ENCODE measurements at places on chromosomes 11 and 22. TPM values are rescaled to one million over a fixed set of nuclear protein-coding genes. Genes with fewer than 3 reads are reported as not detected.

GRCh38 chr11:62499944-62500649, 46.5 kb downstream of the AHNAK start:
- H3K4me3 ChIP-seq, result no peak overlapping the region
- H3K36me3 ChIP-seq, result no peaks in the 10 kb centered on the region
- H3K4me1 ChIP-seq, result no peaks in the 10 kb centered on the region
- no peak overlapping the region for H3K27ac ChIP-seq
- DNase-seq, result no peak

GRCh38 chr22:49521787-49522224, 305.9 kb downstream of the BRD1 start:
- H3K4me3 ChIP-seq, result no peak overlapping the region
- DNase-seq, result no peak
- H3K27me3 ChIP-seq, result peaks cover 5% of the 10 kb centered on the region
- H3K4me1 ChIP-seq, result no peaks in the 10 kb centered on the region

Gene RFPL1
- total RNA-seq, result not detected

- H3K27ac ChIP-seq, result no peak overlapping the region
- peaks cover 16% of the 10 kb centered on the region for H3K4me1 ChIP-seq
- DNase-seq, result no peak
- no peak overlapping the region for H3K4me3 ChIP-seq
- H3K27me3 ChIP-seq, result no peaks in the 10 kb centered on the region
Measured at GRCh38 chr11:95776859-95777258, 12.7 kb downstream of the FAM76B start.

Gene CYB561A3
- 32.4 TPM for total RNA-seq

- H3K4me3 ChIP-seq, result no peak within 1 kb of the TSS
- H3K27me3 ChIP-seq, result peaks cover 53% of the 10 kb centered on the region
- DNase-seq, result peak; percentile 18
- H3K4me1 ChIP-seq, result no peaks in the 10 kb centered on the region
Measured at GRCh38 chr22:36816636-36817524, at the start of gene PVALB. TSS of gene PVALB (minus strand) at chr22:36817035. CDS start at chr22:36817005, 30 bp downstream.

- no peak for DNase-seq
- H3K4me3 ChIP-seq, result no peak overlapping the region
- no peak overlapping the region for H3K27ac ChIP-seq
- no peaks in the 10 kb centered on the region for H3K36me3 ChIP-seq
Measured at GRCh38 chr11:122424636-122425035, 230.9 kb upstream of the UBASH3B start.

Gene BBOX1
- not detected for total RNA-seq

- peaks cover 7% of the 10 kb centered on the region for H3K4me1 ChIP-seq
- no peaks in the 10 kb centered on the region for H3K27me3 ChIP-seq
- no peak overlapping the region for H3K27ac ChIP-seq
- no peak overlapping the region for H3K4me3 ChIP-seq
- no peak for DNase-seq
Measured at GRCh38 chr11:67632982-67633755, 3.4 kb upstream of the NUDT8 start.

DNA sequence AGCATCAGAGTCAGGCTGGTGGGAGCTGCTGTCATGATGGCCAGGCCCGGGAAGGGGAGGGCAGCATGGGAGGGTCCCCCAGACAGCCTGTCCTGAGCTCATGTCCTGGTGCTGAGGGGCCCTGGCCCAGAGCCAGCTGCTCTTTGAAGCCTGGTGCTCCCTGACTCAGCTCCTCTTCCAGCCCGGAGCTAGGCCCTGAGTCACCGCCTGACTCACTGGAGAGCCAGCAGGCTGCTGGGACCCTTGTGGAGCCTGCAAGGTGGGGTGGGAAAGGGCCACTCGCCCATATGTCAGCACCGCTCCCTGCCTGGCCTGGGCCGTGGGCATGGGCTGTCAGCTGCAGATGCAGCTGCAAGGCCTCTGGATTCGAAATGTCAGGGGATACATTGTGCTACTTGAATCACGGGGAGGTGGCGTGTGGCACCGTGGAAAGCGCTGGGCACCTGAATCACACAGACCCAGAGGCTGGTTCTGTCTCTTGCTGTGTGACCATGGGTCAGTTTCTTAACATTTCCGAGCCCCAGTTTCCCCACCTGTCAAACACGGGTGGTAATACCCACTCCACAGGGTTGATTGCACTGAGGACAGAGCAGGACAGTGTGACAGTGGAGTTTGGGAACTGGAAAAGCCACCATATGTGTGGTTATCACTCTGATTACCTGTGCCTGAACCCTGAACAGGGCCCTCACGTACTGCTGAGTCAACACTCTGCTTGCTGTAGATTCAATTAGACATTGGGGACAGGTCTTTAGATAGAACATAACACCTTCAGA, 4.4 kb downstream of the CACNA1I start:
- H3K27ac ChIP-seq, result no peak overlapping the region
- no peaks in the 10 kb centered on the region for H3K36me3 ChIP-seq
- H3K27me3 ChIP-seq, result peaks cover 3% of the 10 kb centered on the region
- H3K4me3 ChIP-seq, result no peak overlapping the region

GRCh38 chr11:97610854-97611253, 1221.0 kb downstream of the JRKL start:
- no peak overlapping the region for H3K27ac ChIP-seq
- no peak for DNase-seq
- no peak overlapping the region for H3K4me3 ChIP-seq
- H3K27me3 ChIP-seq, result no peaks in the 10 kb centered on the region
- no peaks in the 10 kb centered on the region for H3K36me3 ChIP-seq

DNA sequence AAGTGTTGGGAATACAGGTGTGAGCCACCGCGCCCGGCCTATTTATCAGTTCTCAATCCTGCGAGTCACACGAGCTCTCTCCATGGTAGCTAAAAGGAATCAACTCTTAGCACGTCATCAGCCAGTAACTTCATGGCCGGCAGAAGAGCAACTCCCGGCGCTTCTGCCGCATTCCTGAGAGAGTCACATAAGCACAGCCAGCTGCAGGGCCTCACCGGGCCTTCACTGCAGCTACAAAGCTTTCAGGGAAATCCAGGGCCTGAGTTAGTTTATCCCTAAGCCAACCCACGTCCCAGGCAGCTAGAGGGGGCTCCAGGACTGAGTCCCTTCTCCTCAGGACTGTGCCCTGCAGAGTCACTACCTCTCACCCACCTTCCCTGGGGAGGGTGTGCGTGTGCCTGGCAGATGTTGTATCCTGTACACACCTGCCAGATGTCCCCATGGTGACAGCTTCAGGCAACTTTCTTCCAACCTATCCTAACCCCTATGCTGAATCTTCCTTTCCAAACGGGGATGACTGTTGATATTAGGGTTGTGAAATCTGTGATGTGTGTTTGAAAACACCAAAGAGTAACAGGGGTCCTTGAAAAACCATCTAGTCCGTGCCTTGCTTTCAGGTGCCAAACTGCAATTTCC, 45.9 kb upstream of the ARFGAP3 start:
- no peaks in the 10 kb centered on the region for H3K4me1 ChIP-seq
- no peak overlapping the region for H3K27ac ChIP-seq

- peaks cover 4% of the 10 kb centered on the region for H3K4me1 ChIP-seq
- DNase-seq, result no peak
- H3K27me3 ChIP-seq, result no peaks in the 10 kb centered on the region
- H3K36me3 ChIP-seq, result no peaks in the 10 kb centered on the region
- no peak overlapping the region for H3K27ac ChIP-seq
Measured at GRCh38 chr11:12288931-12289666, 88.3 kb upstream of the PARVA start.

Gene FAM83F
- total RNA-seq, result 1.5 TPM

DNA sequence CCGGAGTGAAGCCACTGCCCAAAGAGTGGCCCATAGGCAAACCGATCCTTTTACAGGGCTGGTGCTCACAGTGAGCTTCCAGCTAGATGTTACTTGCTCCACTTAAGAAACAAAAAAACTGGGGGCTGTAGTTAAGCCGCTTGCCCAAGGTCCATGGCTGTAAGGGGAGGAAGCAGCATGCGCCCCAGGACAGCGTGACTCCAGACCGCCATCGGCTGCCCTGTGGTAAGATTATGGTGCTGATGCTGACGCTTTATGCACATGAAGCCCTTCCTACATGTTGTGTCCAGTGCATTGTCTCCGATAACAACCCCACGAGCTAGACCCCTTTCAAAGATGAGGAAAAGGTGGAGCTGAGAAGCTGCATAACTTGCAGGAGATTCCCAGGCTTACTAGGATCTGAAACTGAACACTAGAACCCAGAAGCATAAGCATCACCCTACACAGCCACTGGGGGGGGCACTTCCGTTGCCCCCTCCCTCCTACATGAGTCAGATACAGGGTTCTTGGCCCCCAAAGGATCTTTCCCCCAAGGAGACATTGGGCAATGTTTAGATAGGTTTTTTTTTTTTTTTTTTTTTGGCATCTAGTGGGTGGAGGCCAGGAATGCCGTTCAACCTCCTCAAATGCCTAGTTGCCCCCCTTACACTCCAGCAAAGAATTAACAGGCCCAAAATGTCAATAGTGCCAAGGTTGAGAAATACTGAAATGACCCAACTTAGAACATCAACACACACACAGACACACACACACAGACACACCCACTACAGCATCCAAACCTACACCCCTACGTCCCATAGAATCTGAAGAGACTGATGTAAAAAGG, 53.9 kb downstream of the MN1 start:
- DNase-seq, result no peak
- no peaks in the 10 kb centered on the region for H3K36me3 ChIP-seq
- H3K27me3 ChIP-seq, result peaks cover 3% of the 10 kb centered on the region
- no peak overlapping the region for H3K27ac ChIP-seq

Gene GNAZ
- 0.50 TPM for total RNA-seq

Gene SERHL2
- total RNA-seq, result 1.1 TPM

GRCh38 chr22:43976861-43977795, 21.9 kb downstream of the SAMM50 start:
- H3K27me3 ChIP-seq, result no peaks in the 10 kb centered on the region
- H3K4me3 ChIP-seq, result no peak overlapping the region
- H3K27ac ChIP-seq, result no peak overlapping the region
- DNase-seq, result no peak

Gene CDC42BPG
- 0.31 TPM for total RNA-seq

GRCh38 chr11:95068549-95068948, 1.8 kb downstream of the SRSF8 start:
- peak overlapping the region; percentile 100 for H3K4me3 ChIP-seq
- DNase-seq, result peak; percentile 86
- peak overlapping the region; percentile 98 for H3K27ac ChIP-seq
- H3K36me3 ChIP-seq, result peaks cover 21% of the 10 kb centered on the region

Gene SLC43A3
- total RNA-seq, result 294 TPM

Gene PVALB
- not detected for total RNA-seq

DNA sequence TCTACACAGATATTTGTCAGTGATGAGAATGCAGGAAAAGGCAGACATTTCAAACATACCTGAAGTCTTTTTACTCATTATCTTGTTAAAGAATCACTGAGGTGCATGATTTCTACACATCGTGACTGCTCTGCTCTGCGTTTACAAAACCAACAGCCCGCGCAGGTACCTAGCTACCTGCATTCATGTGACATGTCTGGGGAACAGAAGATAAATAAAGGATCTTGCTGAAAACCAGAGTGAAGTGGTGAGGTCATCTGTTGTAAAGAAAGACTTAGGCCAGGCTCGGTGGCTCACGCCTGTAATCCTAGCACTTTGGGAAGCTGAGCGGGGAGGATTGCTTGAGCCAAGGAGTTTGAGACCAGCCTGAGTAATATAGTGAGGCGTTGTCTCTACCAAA, 15.7 kb downstream of the ASPHD2 start:
- H3K4me1 ChIP-seq, result no peaks in the 10 kb centered on the region
- peaks cover 4% of the 10 kb centered on the region for H3K36me3 ChIP-seq
- no peak for DNase-seq
- H3K27ac ChIP-seq, result no peak overlapping the region
- H3K27me3 ChIP-seq, result no peaks in the 10 kb centered on the region
- no peak overlapping the region for H3K4me3 ChIP-seq

- peaks cover 52% of the 10 kb centered on the region for H3K36me3 ChIP-seq
- peak; percentile 30 for DNase-seq
- H3K27me3 ChIP-seq, result no peaks in the 10 kb centered on the region
- peak overlapping the region; percentile 98 for H3K4me3 ChIP-seq
Measured at GRCh38 chr22:36239150-36239400, 252 bp downstream of the APOL2 start.

DNA sequence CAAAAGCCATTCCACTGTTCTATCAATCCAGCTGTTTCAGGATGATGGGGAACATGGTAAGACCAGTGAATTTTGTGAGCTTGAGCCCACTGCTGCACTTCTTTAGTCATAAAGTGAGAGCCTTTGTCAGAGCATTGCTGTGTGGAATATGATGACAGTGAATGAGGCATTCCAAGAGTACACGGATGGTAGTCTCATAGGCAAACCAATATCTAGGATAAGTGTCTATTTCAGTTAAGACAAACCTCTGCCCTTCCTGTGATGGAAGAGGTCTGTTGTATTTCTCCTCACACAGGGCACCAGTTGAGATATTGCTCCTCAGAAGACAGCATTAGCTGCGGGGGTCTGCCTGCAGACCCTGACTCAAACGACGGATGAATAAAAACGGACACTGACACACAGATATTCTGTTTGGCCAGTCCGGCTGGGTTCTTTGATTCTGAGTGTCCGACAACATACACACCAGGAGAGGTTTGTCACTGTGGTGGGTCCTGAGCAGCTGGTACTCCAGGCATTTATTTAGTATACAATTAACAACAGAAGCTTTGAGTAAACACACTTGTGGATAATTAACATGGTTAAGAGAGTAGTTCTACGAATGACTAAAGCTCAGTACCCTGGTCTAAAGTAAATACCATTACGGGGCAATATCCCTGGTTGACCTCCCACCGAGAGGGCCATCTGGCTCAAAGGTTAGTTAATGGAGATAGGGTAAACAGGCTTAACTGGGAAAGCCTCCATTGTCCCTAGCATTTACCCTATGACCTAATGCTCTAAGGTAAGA, 121.7 kb downstream of the ZNF280B start:
- H3K27me3 ChIP-seq, result peaks cover 34% of the 10 kb centered on the region
- DNase-seq, result no peak
- H3K27ac ChIP-seq, result no peak overlapping the region
- H3K4me3 ChIP-seq, result no peak overlapping the region
- no peaks in the 10 kb centered on the region for H3K36me3 ChIP-seq
- no peaks in the 10 kb centered on the region for H3K4me1 ChIP-seq

DNA sequence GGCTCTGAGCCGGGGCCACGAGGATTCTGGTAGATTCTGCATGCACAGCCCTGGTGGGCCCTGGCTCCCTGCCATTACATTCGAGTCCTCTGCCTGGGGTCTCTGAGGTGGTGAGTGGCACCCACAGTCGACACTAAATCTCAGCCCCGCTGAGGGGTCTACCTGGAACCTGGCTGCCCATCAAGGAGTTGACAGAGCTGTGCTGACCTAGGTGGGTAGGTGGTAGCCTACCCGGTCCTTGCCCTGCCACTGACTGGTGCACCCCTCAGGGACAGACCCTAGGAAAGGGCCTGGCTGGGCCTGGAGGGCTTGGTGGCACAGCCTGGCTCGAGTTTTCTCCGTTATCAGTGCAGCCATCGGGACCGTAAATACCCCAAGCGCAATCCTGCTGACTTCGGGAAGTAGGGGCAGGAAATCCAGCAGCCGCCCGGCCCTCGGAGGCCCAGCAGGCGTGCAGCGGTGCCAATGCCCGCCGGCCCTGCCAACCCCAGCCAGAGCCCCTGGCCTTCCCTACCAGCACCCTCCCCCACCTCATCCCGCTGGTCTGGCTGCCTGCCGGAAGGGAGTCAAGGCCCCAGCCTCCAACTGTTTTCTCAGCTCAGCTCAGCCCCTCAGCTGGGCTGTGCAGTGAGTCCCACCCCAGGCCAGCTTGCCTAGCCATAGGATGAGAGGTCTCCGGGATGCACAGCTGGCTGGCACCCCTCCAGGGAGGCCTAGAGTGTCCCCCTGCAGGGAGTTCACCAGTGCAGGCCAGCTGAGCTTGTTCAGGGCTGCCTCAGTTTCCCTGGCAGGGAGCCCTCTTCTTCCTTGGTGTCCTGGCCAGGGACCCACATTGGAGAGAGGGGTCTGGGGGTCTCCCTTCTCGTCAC, 80.4 kb upstream of the KCNQ1OT1 start:
- no peaks in the 10 kb centered on the region for H3K27me3 ChIP-seq
- DNase-seq, result no peak
- H3K4me1 ChIP-seq, result peaks cover 2% of the 10 kb centered on the region
- no peak overlapping the region for H3K27ac ChIP-seq
- H3K36me3 ChIP-seq, result no peaks in the 10 kb centered on the region

Gene TMEM134
- 59.2 TPM for total RNA-seq
